ENCODE measurements at places on chromosomes 1 and 21.

- DNase-seq: no peak
Measured at GRCh38 chr1:13762642-13763041, 62.7 kb downstream of the PRDM2 start.

GRCh38 chr1:52268372-52268771, 97.6 kb downstream of the CC2D1B start:
- DNase-seq: peak; percentile 51

DNA sequence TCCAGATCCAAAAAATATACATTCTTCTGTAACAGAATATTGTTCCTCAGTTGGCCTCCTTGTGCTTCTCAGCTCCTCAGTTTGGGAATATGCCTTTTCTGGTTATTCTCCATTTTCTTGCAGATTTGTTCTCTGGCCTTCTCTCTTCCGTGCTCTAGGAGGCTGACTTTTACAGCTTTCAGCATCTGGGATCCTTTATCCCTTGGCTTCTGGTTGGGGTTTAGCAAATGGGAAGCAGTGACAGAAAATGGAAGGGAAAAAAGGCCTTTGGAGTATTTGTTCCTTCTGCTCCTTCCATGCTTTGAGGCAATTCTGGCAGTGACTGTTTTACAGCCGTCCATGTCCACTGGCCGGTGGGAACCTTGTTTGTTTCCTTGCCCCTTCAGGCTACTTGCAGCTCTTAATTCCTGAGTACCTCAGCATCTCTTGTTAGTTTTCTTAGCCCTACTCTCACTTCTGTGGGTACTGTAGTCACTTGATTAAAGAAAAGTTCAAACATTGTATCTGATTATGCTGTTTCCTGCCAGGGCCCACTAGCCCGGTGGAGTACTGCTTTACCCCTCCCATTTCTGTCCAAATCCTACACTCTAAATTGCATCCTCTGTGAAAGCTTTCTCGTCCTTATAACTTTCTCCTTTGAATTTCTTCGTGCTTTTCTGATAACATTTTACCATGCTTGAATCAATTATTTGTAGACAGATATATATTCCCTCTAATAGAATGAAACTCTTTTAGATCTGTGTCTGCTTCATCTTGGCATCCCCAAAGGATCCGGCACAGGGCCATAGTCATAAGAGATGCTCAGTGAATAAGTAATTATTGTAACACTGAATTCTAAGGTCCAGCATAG, 118.2 kb downstream of the OSBPL9 start:
- DNase-seq: no peak

DNA sequence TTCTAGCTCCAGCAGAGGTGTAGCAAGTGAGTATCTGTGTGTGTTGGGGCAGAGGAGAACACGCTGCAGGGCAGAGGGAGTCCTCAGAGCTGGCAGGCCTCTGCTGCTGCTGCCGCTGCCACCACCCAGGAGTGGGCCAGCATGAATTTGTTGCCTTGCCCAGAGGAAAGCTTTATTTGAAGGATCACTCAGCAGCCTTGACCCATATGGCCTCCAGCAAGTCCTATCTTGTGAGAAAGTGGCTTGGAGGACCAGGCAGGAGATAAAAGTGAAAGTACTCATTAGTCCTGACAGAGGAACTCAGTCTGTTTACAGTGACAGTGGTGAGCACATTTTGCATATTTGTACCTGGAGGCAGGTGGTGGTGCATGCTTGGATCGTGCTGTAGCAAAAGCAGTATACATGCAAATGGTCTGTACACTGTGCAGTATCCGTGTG, 3.1 kb downstream of the TRAF5 start:
- DNase-seq: no peak

- peak; percentile 51 for DNase-seq
Measured at GRCh38 chr1:74180490-74180889, 17.5 kb downstream of the LRRIQ3 start.

GRCh38 chr1:108000620-108001111, 35.7 kb upstream of the VAV3 start:
- peak; percentile 81 for DNase-seq

- DNase-seq: peak; percentile 20
Measured at GRCh38 chr1:168598892-168599291, 22.5 kb downstream of the XCL1 start.

DNA sequence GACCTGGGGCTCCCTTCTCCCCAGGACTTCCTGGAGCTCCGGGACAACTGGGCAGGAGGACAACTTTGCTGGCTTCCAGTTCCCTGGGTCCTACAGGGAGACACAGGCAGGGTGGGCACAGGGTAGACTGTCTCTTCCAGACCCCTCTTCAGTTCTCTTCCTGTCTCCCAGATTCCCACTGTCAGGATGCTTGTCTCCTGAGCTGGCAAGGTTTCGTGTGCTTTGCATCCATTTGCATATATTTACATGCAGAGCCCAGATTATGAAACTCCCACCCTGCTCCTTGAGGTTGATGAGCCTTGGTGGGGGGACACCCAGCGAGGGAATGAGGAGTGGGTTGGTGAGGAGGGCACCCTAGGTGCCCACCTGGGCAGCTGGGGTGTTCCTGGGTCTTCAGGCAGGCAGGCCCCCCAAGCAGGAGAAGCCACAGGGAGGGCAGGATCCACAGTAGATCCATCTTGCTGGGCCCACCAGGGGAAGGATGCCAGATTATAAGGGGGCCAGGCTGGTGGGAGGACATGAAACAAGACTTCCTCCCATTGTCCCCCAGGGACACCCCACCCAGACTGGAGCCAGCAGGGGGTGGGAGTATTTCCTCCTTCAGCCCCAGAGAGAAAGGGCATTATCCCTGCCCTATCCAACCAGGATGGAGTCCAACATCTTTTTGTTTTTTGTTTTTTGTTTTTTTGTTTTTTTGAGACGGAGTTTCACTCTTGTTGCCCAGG, at the start of gene FCN3:
Gene FCN3 (minus strand): TSS at position 463 of the 725 bp plus-strand sequence. CDS start 6 bp downstream, at position 457.
- no peak for DNase-seq

- DNase-seq: no peak
Measured at GRCh38 chr1:40658751-40659648, 6.5 kb downstream of the RIMS3 start.

GRCh38 chr1:235852887-235853286, 13.8 kb downstream of the LYST start:
- no peak for DNase-seq

DNA sequence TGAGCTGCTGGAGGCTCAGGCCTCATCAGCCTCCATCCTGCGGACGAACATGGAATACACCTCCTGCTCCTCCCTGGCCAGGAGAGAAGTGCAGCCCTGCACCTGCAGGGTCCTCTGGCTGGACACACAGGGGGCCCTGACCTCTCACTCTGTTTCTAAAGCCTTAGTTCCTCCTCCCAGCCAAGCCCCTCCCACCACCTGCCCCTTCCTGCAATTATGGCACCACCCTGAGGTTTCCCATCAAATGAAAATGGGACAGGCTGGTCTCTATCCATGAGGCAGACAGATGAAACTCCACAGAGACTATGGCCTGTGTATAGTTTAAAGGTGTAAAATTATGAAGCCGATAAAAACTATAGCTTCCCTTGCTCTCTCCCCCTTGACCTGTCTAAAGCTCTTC, 42.6 kb downstream of the CACNA1S start:
- no peak for DNase-seq

DNA sequence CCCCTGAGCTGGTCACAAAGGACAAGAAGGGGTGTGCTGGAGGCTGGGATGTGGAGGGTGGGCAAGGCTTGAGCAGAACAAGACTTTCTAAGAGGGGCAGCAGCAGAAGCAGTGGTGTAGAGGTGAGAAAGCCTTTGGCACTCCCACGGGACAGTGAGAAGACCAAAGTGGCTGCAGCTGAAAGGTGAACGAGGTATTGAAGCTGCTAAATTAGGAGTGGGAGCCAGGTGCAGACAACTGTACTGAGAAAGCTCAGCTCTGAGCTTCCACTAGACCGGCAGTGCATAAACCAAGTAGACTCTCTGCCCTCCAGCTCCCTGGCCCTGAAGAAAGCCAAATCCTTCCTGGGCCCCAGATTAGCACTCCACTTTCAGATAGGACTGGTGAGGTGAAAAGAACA, 93.0 kb downstream of the VWA5B1 start:
- DNase-seq: no peak

DNA sequence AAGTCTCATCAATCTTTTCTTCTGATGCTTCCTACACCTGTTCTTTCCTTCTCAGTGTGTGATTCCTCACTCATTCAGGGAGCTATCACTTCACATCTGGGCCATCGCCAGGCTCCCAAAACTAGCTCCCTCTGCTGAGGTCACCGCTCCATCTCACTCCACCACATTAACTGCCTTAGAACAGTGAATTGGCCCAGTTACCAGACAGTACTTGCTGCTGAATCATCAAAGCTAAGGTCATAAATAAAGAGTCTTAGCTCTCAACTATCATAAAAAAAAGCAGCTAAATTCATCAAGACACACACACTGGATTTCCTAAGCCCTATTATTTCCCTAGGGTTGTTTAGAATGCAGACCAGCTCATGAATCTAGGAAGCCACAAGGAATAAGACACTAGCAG, 18.8 kb upstream of the SRM start:
- peak; percentile 33 for DNase-seq

DNA sequence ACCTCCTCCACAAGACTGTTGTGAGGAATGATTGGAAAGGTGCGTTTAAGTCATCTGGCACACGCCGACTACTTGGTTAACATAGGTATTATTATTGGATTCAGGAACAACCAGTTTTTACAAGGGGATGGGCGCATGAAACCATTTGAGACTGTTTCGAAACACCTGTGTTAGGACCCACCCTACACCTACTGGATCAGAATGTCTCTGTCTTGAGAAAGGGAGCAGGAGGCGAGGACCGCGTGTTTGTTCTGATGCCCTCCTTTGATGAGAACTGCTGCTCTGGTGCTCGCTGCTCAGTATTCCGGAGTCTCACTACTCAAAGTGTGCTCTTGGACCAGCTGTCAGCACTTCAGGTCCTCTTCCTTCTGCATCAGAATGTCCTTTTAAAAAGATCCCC, 7.3 kb downstream of the H6PD start:
- no peak for DNase-seq

DNA sequence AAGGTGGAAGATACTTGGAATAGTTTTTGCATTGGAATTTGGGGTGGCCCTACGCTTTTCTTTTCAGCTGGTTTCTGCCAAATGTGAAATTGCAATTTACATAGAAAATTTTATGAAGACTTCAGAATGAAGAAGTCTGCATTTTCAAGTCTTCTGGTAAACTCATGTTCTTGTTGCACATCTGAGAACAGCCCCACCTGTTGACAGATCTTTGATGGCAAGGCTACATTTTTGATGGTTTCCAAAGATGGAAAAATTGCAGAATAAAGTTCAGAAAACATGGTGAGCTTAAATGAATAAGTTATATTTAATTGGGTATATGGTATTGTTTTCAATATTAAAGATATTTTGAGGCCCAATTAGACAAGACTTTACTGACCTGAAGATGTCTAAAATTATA, 25.4 kb downstream of the OLFM3 start:
- peak; percentile 14 for DNase-seq

DNA sequence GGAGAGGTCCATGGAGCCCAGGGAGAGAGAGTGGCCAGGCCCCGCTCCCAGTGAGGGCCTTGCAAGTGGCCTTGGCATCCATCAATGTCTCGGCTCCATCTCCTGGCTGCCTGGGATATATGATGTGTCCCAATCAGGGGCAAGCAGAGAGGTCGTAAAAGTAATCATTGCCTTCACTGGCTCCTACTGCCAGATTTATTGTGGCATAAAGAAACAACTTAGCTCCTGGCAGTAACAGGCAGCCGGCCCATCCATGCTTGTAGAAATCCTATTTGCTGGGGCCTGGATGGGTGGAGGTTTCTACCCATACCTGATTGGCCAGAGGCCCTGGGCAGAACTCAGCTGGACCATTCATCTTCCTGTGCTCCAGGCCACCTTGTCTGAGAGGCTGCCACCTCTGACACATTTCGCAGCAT, 272.6 kb downstream of the MATN1 start:
- DNase-seq: no peak

DNA sequence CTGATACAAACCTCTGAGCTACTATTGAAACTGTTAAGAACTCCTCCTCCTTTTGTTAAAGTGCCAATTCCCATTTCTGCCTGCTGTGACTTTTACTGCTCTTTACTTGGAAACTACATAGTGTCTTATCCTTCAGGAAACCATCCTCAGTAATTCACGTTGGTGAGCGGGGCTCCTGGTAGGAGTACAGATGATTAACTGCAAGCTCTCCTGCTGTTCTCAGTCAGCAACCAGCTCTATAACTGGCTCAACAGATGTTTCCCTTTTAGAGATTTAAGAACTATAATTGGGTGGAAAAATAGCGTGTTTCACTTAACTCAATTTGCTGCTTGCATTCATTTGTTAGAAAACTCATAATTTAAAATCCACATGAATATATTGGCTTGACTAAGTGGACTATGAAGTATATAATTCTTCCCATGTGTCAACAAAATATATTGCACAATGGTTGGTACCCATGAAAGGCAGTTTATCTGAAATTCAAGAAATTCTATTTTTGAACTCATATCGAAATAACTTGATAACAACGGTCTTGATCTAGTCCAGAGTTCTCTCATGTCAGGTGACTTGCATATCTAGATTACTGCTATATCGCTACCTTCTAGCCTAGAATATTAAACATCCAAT, 574.0 kb downstream of the KCNT2 start:
- no peak for DNase-seq

- no peak for DNase-seq
Measured at GRCh38 chr1:27047914-27048313, 35.3 kb upstream of the TENT5B start.

- DNase-seq: no peak
Measured at GRCh38 chr1:28885472-28885877, 28.9 kb upstream of the EPB41 start.

DNA sequence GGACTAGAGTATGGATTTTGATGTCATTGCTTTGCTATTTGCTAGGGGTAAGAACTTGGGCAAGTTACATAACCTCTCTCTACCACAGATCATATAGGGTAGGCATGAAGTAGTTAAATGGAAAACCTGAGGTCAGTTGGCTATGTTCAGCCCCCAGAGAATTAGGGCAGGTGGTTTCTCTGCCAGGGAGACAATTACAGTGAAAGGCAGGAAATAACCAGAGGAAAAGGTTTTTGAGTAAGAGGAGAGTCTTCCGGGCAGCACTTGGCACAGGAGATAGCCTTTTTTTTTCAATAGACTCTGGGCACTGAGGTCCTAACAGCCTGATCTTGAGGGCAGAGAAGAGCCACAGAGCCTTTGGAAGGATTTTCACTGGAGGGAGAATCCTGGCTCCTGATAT, 16.7 kb upstream of the SERBP1 start:
- no peak for DNase-seq

- DNase-seq: no peak
Measured at GRCh38 chr1:6982860-6983259, 197.6 kb downstream of the CAMTA1 start.

DNA sequence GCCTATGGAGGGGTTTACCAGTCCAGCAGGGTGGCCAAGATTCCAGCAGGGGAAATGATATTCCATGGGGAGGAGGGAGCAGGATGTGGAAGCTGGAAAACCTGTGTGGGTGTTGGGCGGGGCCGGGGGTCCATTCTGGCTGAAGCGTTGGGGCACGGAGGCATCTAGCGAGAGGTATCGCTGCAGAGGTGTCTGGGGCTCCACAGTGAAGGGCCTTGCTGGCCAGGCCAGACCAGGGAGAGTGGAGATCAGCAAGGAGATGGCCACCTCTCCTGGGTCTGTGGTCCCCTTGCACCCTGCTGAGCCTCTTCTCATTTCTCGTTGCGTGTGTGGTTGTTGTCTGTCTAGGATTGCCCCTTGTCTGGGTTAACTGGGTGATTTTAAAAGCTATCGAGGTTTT, 6.2 kb downstream of the COQ8A start:
- no peak for DNase-seq
